ENCODE measurements at places on chromosomes 13 and 19. TPM values are rescaled to one million over a fixed set of nuclear protein-coding genes. Genes with fewer than 3 reads are reported as not detected.

DNA sequence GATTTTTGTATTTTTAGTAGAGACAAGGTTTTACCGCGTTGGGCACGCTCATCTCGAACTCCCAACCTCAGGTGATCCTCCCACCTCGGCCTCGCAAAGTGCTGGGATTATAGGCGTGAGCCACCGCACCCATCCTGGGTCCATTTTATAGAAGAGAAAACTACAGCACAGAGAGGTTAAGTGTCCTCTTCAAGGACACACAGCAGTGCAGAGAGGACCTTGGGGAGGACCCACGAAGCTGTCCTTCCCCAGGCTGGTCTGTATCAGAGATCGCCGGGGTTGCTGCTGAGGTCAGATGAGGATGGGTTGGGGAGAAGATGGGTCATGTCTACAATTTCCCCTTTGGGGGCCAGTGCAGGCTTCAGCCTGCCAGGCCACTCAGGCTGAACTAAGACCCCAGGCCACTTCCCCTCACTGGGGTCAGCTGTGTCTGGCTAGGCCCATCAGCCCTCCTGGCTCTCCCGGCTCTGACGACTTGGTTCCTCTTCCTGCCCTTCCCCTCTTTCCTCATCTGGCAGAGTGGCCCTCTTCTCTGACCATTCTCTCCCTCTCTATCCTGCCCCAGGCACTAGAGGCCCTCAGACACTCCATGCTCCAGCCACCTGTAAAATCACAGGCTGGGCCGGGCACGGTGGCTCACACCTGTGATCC, 9.6 kb downstream of the MYO1F start:
- DNase-seq: no peak

- DNase-seq: no peak
These were observed 39.6 kb upstream of the CD33 start for GRCh38 chr19:51185069-51185867.

DNA sequence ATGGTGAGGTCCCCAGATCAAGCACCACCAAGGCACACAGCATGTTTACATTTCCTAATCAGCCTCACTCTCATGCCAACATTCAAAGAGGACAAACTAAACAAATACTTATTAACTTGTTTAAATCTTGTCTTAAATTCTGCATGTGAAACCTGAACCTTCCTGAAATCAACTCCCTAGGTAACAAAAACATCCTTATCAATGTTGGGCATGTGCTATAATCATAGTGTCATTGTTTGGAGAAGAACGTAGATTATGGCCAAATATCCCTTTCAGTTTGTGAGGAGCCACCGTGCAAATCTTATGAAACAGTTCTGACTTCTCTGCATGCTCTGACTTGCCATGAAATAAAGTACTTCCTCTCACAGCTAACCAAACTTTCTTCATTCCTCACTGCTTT, 123.8 kb downstream of the NDFIP2 start:
- no peak for DNase-seq

DNA sequence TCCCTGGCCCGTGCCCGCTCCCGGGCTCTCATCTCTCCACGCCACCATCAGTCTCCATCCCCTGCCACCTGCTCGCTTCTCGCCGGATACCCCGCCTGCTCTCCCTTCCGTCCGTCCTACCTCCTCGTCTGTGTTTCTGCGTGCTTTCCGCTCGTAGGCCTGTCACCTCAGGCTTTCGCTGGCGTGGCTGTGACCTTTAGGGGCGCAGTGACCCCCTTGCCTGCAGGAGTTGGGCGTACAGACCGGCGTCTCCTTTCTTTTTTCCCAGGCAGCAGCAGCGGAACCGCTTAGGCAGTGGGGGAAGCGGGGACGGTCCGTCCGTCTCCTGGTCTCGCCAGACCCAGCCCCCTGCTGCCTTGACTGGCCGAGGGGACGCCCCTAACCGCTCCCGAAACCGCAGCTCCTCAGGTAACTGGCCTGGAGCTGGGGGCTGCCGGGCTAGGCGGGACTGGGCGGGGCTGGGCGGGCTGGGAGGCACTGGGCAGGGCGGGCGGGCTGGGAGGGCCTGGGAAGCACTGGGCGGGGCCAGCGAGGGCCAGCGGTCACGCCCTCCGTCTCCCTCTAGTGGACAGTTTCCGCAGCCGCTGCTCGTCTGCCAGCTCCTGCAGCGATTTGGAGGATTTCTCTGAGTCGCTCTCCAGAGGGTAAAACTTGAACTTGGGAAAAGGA, 6.3 kb downstream of the PGLYRP1 start:
- peak; percentile 89 for DNase-seq

- DNase-seq: no peak
These were observed 3.7 kb upstream of the NOP53 start for GRCh38 chr19:47741544-47742140.

GRCh38 chr19:42606660-42607351, 12.1 kb upstream of the CEACAM8 start:
- peak; percentile 4 for DNase-seq

GRCh38 chr13:30253830-30254229, 53.5 kb downstream of the KATNAL1 start:
- DNase-seq: no peak

DNA sequence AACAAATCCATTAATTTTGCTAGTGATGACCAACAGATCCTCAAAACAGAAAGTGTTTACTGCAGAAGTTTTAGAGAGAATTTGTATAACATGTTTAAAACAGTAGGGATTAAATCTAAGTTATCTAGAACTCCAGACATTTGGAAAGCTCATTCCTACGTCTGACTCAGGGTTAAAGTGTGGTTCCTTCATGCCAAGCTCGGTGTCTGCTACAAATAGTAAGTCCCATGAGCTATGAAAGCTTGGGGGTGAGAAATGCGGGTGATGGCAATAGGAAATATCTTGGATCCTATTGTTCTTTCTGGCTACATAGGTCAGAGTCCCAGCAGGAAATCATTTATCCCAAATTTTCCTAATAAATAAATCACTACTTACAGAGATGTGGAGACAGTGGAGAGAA, 867.1 kb downstream of the UQCRFS1 start:
- DNase-seq: no peak

Gene SHANK1
- 11.4 TPM for polyA plus RNA-seq

Gene ZNF773
- 8.6 TPM for polyA plus RNA-seq
